Caco-2 (cell line): ENCODE measurements at places on chromosomes 1 and 21.

DNA sequence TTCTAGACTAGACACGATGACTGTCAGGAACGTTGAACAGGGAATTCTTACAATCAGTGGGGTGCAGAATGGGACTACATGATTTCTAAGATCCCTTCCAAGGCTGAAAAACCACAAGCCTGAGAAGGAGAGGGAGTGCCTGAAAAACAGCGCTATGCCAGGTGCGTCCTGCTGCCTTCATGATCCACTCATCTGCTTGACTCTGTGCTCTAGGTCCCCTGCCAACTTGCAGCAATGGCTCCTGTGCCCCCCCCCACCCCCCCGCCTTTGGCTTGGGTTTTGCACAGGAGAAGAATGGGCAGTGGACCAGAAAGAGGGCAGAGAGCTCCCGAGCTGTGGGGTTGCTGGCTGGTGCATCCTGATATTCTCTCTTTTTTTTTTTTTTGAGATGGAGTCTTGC is 5.9 kb downstream of the SLC2A7 start:
- no peak for DNase-seq

DNA sequence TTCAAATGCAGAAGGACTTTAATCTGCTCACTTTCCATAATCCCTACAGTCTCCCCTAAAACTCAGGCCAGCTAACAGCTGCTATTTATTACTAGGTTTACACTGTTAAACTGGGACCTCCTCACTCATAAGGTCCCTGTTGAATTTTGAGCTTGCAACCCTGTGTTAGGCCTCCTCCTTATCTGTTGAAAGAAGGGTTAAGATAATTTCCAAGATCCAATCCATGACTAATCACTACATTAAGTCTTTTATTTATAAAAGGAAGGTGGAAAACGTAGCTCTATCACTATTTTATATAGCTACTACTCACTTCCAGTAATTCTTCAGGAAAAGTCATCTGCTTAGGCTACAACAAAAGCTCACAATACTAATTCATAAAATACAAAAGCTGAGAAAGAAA is 79.5 kb downstream of the EVI5 start:
- no peak for DNase-seq

- no peak for DNase-seq
Measured at GRCh38 chr1:245938046-245938435, 569.0 kb downstream of the SMYD3 start.

GRCh38 chr1:115865704-115866380 is 24.9 kb upstream of the NHLH2 start:
- DNase-seq = no peak

- DNase-seq = no peak
Measured at GRCh38 chr1:29760067-29760564, 523.8 kb downstream of the PTPRU start.

DNA sequence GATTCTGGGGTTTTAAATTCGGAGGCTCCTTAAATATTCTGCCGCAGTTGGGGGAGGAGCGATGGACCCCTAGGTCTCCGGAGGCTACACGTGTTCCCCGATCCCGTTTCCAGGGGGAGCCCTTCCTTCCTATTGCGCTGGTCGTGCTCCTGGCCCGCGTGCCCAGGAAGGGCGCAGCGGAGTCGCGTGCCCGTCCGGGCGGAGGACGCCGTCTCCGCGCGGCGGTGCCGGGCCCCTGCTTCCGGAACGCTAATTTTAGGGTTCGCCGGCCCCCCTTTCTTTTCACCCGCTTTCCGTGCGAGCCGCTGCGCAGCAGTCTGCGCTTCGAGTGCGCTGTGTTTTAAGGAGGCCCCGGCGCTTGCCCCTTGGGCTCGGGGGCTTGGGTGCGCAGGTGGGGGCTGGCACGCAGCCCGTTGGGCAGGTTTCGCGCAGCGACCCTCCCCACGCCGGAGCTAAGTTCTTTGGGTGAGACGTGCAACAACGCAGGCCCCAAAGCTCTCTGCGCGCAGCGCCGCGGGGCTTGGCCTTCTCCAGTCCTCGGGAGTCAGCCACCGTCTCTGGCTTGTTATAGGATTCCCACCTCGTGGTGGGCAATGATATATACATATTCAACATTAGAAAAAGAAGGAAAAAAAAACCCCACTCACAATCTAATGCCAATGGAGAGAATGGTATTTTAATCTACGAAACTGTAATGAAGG is 43.5 kb upstream of the DNAJC6 start:
- peak; percentile 64 for DNase-seq

DNA sequence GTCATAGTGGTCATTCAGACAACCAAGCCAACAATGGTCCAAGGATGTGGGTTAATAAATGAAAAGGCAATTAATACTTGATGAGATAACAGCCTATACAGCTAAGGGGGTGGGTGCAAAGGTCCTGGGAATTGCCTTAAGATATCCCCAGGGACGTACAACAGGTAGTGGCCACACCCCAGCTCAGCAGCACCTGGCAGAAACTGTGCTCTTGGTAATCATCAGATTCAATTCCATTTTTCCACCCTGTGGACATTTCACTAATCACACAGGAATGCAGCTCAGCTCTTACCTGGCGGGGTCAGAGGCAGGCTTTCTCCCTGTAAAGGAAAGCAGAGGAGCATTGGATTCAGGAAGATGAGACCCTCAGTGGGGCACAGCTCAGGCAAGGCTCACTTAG is 32.9 kb downstream of the FCRL5 start:
- no peak for DNase-seq
